Fibroblast of the aortic adventitia (primary cell): ENCODE measurements at places on chromosomes 4 and X.

- no peak for DNase-seq
Observed at GRCh38 chr4:154595807-154596206, 5.3 kb upstream of the FGA start.

DNA sequence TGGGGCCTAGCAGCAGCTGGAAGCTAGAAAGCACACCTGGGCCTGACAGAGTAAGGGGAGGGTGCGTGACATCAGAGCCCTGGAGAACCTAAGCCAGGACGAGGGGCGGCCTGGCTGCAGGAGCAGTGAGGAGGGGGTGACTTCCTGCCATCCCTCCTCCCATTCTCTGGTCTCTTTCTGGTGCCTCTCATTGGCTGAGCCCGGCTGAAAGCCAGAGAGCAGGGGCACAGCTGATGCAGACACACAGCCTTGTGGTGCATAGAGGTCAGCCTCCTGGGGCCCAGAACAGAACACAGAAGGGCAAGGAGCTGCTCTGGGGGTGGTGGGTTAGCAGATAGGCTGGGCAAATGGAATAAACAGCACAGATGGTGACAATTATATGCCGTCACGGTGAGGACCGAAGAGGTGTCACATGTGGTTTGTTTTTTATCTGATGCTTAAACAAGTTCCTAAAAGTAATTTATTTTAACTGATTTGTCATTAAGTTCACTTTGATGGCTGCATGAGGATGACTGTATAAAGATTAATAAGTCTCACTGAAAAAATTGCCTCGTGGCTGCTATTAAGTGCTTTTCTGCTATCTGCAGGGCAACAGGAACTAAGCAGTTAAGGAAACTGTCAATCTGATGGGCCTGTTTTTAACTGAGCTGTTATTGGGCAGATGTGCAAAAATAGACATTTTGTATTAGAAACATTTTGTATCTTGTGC is 102.0 kb downstream of the FNIP2 start:
- no peak for DNase-seq

GRCh38 chr4:153488006-153488891 is 22.1 kb downstream of the TMEM131L start:
- DNase-seq: peak; percentile 47

DNA sequence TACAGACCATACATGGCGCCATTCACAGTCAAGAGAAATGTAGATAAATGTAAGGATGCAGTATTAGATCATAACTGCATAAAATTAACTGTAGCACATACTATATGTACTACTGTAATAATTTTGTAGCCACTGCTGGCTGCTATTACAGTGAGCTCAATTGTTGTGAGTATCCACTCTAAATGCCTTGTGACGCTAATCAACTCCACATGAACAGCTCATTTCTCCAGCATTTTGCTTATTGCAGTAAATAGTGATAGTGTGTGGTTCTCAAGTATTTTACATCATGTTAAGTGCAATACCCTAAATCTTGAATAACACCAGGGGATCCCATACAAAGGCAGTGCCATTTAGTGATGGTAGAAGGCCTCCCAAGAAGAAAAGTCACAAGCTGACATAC is 21.2 kb downstream of the FGFBP1 start:
- peak; percentile 53 for DNase-seq

- peak; percentile 52 for DNase-seq
Observed at GRCh38 chr4:87304745-87305432, 17.8 kb downstream of the HSD17B13 start.

GRCh38 chr4:25320773-25321172 is 8.2 kb downstream of the ZCCHC4 start:
- DNase-seq: peak; percentile 79
